ENCODE measurements at places on chromosomes 12 and 14. TPM values are rescaled to one million over a fixed set of nuclear protein-coding genes. Genes with fewer than 3 reads are reported as not detected.

The CLEC2D gene
- 3.3 TPM for total RNA-seq

The PLD4 gene
- 1.2 TPM for total RNA-seq

The KRT83 gene
- not detected for total RNA-seq

GRCh38 chr14:93263416-93263815, 56.4 kb downstream of the UBR7 start:
- H3K27ac ChIP-seq, result no peak overlapping the region
- no peak overlapping the region for H3K4me3 ChIP-seq
- no peaks in the 10 kb centered on the region for H3K36me3 ChIP-seq
- no peaks in the 10 kb centered on the region for H3K27me3 ChIP-seq
- H3K4me1 ChIP-seq, result no peaks in the 10 kb centered on the region

GRCh38 chr14:93712838-93713724, 75.2 kb downstream of the PRIMA1 start:
- no peaks in the 10 kb centered on the region for H3K36me3 ChIP-seq
- no peak for DNase-seq
- no peaks in the 10 kb centered on the region for H3K4me1 ChIP-seq
- H3K4me3 ChIP-seq, result no peak overlapping the region

DNA sequence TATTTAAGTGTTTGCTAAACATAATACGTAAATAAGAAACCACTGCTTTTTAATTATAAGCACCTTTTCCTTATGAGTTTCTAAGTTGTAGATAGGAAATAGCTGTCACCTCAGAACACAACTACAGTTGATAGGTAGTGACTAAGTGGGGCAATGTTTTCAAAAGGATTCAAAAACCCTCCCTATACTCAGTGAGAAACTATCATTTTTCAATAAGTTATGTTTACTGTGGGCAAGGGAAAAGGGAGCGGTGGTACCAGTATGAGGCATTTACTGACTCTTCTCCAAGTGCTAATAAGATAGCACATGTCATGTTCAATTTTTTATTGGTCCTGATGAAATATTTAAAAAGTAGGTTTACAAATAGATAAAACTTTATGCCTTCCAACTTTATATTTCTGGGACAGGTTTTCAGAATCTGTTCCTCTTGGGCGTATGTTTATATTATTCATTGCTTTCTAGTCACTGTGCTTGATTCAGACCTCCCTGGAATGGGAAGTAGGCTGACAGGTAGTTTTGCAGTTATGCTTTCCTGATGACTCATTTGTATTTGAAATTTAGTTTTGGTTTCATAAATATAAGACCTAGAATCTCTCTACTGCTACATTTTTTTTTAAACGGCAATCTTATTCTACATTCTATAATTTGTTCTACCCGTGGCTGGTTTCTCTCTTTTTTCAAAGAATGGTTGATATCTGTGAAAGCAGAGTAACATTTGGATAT, 153.1 kb downstream of the TMEM117 start:
- DNase-seq, result no peak
- H3K27me3 ChIP-seq, result no peaks in the 10 kb centered on the region
- no peaks in the 10 kb centered on the region for H3K36me3 ChIP-seq
- no peak overlapping the region for H3K27ac ChIP-seq
- H3K4me1 ChIP-seq, result no peaks in the 10 kb centered on the region

- H3K4me3 ChIP-seq, result no peak overlapping the region
- no peaks in the 10 kb centered on the region for H3K36me3 ChIP-seq
- DNase-seq, result no peak
Measured at GRCh38 chr12:112852810-112853209, 54.0 kb upstream of the OAS1 start.

DNA sequence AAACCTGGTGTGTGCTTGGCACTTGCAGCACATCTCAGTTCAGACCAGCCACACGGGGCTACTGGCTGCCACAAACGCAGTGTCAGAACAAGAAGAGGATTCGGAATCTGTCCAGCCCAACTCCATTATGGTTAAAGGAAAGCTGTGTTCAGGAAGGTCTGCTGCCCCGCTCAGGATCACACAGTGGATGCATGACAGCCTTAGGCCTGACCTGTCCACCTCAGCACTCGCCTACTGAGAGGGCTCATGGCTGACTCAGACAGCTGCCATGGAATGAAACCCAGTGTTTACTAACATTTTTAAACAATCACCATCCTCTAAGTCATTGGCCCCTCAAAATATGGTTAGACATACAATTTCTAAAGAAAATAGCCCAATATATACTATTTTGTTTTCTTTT, 5.6 kb upstream of the NIN start:
- H3K4me1 ChIP-seq, result no peaks in the 10 kb centered on the region
- H3K36me3 ChIP-seq, result no peaks in the 10 kb centered on the region
- H3K27ac ChIP-seq, result no peak overlapping the region
- DNase-seq, result no peak
- H3K4me3 ChIP-seq, result no peak overlapping the region

DNA sequence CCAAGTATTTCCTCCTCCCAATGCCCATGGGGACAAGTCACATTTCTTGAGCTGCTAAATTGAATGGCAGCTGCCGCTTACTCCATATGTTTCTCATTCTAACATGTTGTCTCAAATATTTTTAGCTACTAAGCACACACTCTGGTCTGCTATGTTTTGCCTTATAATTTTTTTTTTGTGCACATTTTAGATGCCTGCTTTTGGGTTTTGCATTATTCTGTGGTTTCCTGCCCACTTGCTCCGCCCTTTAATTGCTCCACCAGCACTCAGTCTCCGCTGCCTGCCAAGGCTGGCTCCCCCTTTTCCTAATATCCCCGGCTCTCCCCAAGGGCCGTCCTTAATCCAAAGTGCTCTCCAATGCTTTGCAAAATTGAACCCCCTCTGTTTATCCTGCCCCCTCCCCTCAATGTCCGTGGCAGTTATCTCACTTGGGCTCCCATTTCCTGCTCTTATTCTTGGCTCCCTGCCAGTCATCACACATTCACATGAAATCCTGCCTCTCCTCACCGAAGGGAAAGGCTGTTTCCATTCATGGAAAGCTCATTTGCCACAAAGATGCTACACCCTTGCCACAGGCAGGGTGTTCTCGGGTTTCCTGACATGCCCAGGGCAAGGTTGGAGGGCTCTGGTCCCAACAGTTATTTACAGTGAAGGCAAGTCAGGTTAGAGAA, 79.4 kb downstream of the C12orf75 start:
- peak; percentile 31 for DNase-seq
- no peaks in the 10 kb centered on the region for H3K36me3 ChIP-seq
- no peak overlapping the region for H3K27ac ChIP-seq
- H3K4me1 ChIP-seq, result no peaks in the 10 kb centered on the region

DNA sequence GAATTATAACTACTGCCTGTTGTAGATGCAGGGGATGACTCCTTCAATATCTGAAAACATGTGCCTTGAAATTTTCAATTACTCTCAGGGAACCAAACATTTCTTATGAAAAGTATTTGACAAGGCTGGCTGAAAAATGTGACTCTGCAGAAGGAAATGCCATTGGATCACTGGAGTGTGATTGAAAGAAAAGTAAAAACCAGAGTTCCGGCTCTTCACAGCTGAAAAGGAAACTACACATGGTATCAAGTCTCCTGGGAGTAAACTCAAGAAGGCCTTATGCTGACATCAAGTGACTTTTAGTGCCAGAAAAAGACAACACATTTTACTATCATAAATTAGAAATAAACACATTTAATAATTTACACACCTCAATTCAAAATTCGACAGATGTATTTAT, 693.0 kb downstream of the LRFN5 start:
- no peaks in the 10 kb centered on the region for H3K27me3 ChIP-seq
- H3K27ac ChIP-seq, result no peak overlapping the region
- no peak for DNase-seq
- H3K36me3 ChIP-seq, result no peaks in the 10 kb centered on the region
- H3K4me1 ChIP-seq, result no peaks in the 10 kb centered on the region
- no peak overlapping the region for H3K4me3 ChIP-seq

DNA sequence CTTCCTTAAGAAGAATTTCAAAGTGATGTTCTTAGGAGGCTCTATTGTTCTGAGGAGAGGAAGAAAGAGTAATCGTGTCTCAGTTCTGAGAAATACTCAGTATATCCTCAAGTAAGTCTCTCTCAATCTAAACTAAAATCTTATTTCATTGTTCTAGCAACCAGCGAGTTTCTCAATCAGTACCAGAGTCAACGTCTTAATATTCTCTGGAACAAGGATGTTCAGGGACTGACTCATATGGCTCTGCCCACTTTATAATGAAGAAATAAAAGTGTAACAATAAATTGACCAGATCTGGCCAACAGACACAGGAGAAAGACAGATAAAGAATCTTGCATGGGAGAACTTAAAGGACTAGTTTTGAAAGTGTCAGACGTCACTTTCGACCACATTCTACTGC, 469.8 kb upstream of the FLRT2 start:
- no peak overlapping the region for H3K4me3 ChIP-seq
- no peaks in the 10 kb centered on the region for H3K4me1 ChIP-seq
- no peaks in the 10 kb centered on the region for H3K27me3 ChIP-seq
- DNase-seq, result no peak
- H3K27ac ChIP-seq, result no peak overlapping the region

GRCh38 chr14:92973798-92974372, 50.9 kb downstream of the CHGA start:
- H3K4me1 ChIP-seq, result no peaks in the 10 kb centered on the region
- H3K4me3 ChIP-seq, result no peak overlapping the region
- DNase-seq, result no peak
- H3K36me3 ChIP-seq, result no peaks in the 10 kb centered on the region

DNA sequence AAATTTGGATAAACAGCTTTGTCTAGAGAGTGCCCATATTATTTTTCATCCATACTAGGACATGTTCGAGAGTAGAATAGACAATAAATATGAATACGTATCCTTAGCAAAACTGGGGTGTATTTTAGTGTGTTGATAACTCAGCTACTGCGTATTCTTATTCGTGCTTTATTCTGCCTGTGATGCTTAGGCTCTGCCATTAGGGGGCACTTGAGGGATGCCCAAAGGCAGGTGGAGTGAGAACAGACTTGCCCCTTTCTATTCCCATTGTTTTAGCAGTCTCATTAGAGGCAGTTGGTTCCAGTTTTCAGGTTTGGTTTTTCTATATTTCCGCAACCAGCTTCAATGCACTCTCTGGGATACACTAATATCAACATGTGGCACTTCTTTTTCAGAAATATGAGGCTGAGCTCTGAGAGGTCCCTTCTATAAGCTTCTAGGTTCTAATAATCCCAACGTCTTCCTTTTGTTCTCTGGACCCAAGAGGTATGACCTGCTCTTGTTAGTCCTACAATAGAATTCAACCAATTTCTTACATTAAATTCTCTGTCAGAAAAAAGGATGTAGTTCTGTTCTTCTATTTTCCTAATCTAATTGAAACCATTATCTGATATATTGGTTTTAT, 985.7 kb upstream of the FBXO33 start:
- DNase-seq, result no peak
- H3K4me3 ChIP-seq, result no peak overlapping the region
- no peaks in the 10 kb centered on the region for H3K27me3 ChIP-seq
- H3K27ac ChIP-seq, result no peak overlapping the region
- no peaks in the 10 kb centered on the region for H3K36me3 ChIP-seq
- no peaks in the 10 kb centered on the region for H3K4me1 ChIP-seq

DNA sequence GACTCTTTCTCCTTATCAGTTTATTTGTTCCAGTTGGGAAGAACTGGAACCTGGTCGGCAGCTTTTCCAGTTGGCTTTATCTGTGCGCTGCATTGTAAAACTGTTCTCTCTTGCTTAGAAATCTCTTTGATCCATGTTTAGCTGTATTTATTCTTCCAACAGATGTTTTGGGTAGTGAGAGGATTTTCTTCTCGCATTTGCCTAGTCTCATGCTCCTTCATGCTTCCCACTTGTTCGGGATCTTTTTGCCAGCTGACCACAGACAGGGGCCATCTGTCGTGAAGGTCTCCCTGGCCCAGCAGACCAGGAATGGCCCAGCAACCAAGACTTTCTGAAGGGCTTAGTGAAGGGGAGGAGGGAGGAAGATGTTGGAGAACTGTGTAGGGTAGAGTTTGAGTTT, 21.6 kb downstream of the NTF3 start:
- DNase-seq, result no peak
- no peaks in the 10 kb centered on the region for H3K27me3 ChIP-seq
- H3K27ac ChIP-seq, result no peak overlapping the region
- H3K4me1 ChIP-seq, result no peaks in the 10 kb centered on the region
- no peak overlapping the region for H3K4me3 ChIP-seq

DNA sequence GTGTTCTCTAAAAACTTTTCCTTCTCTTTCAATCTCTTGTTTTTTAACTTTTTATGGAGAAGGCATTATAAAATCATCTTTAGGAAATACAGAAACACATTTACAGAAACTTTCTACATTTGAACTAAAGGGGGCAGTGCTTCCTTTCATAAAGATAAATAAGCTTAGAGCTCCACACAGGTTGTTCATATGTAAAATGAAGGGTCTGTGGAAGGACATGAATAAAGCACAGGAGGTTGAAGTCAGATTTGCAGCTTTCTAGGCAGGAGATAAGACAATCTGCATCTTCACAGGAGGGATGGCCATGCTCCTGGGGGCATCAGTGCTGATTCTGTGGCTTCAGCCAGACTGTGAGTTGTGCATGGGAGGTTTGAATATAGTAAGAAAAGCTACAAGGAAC, 426.0 kb downstream of the DAD1 start:
- H3K4me3 ChIP-seq, result no peak overlapping the region
- no peaks in the 10 kb centered on the region for H3K27me3 ChIP-seq
- no peak for DNase-seq
- no peaks in the 10 kb centered on the region for H3K36me3 ChIP-seq
- H3K4me1 ChIP-seq, result no peaks in the 10 kb centered on the region

- no peaks in the 10 kb centered on the region for H3K27me3 ChIP-seq
- H3K4me3 ChIP-seq, result no peak overlapping the region
- no peak overlapping the region for H3K27ac ChIP-seq
- no peaks in the 10 kb centered on the region for H3K36me3 ChIP-seq
- peaks cover 5% of the 10 kb centered on the region for H3K4me1 ChIP-seq
- DNase-seq, result no peak
Measured at GRCh38 chr14:73295198-73295796, 58.0 kb downstream of the PAPLN start.

- H3K27me3 ChIP-seq, result no peaks in the 10 kb centered on the region
- no peaks in the 10 kb centered on the region for H3K4me1 ChIP-seq
- H3K4me3 ChIP-seq, result no peak overlapping the region
- no peak for DNase-seq
Measured at GRCh38 chr14:53701108-53701875, 255.3 kb downstream of the BMP4 start.

GRCh38 chr12:68245180-68246021, 8.0 kb downstream of the IL22 start:
- DNase-seq, result no peak
- no peaks in the 10 kb centered on the region for H3K27me3 ChIP-seq
- no peaks in the 10 kb centered on the region for H3K4me1 ChIP-seq
- H3K36me3 ChIP-seq, result no peaks in the 10 kb centered on the region
- H3K4me3 ChIP-seq, result peak overlapping the region; percentile 10

GRCh38 chr14:68896132-68896531, 83.0 kb downstream of the ACTN1 start:
- H3K27me3 ChIP-seq, result no peaks in the 10 kb centered on the region
- no peak for DNase-seq
- no peak overlapping the region for H3K4me3 ChIP-seq

DNA sequence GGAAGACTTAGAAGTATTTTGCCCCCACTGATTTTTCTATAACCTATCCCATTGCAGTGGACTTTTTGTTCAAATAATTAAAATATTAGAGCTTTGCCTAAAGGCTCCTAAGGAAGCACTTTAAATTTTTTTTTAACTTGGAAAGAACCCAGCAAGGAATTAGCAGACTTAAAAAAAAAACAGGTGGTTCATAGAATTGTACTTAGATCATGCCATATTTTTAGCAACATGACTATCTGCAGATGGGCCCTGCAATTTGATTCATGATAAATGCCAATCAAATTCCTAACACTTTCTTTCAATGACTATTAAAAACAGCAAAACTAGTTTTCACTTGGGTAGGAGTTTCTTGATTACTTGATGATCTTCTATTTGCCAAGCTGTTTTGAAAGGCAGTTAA, 11.5 kb downstream of the ADAMTS20 start:
- no peak overlapping the region for H3K27ac ChIP-seq
- H3K4me1 ChIP-seq, result no peaks in the 10 kb centered on the region
- no peaks in the 10 kb centered on the region for H3K36me3 ChIP-seq
- no peak for DNase-seq
